Melanocyte of skin (primary cell): ENCODE measurements at places on chromosomes 12 and 14. TPM values are rescaled to one million over a fixed set of nuclear protein-coding genes. Genes with fewer than 3 reads are reported as not detected.

ANKRD33 gene
- not detected in 2 replicates for total RNA-seq

DNAL1 gene
- 6.0 and 17.0 TPM in 2 replicates for total RNA-seq

PLEKHH1 gene
- total RNA-seq = 53.3 and 57.4 TPM in 2 replicates

ARHGAP9 gene
- not detected in 2 replicates for total RNA-seq

MGAT4C gene
- under 0.01 TPM in 2 replicates for total RNA-seq

PRKD1 gene
- total RNA-seq = 20.3 and 25.4 TPM in 2 replicates
